Smooth muscle cell of the coronary artery (primary cell): ENCODE measurements at places on chromosomes 11 and 22. TPM values are rescaled to one million over a fixed set of nuclear protein-coding genes. Genes with fewer than 3 reads are reported as not detected.

Gene POLD3
- total RNA-seq = 5.1 and 7.0 TPM in 2 replicates

Gene MED17
- total RNA-seq = 17.5 and 18.7 TPM in 2 replicates

Gene TMEM191C
- 0.82 and 1.4 TPM in 2 replicates for total RNA-seq

Gene UCP3
- total RNA-seq = 0.08 and 0.12 TPM in 2 replicates

Gene C11orf16
- total RNA-seq = not detected in 2 replicates

Gene C11orf65
- 0.30 and 0.35 TPM in 2 replicates for total RNA-seq

Gene UBXN1
- total RNA-seq = 154 and 462 TPM in 2 replicates

Gene TOP3B
- total RNA-seq = 13.9 and 14.7 TPM in 2 replicates

Gene MIF
- total RNA-seq = 300 and 504 TPM in 2 replicates

Gene SCO2
- total RNA-seq = 0.12 and 1.2 TPM in 2 replicates

Gene OR5P2
- total RNA-seq = not detected in 2 replicates

Gene MS4A6E
- total RNA-seq = not detected in 2 replicates

Gene SYT12
- total RNA-seq = 0.23 and 0.83 TPM in 2 replicates

Gene NPAS4
- not detected in 2 replicates for total RNA-seq

Gene KLHDC7B
- under 0.01 and 0.08 TPM in 2 replicates for total RNA-seq

Gene MUC15
- not detected in 2 replicates for total RNA-seq

Gene KCNE3
- 0.15 and 16.1 TPM in 2 replicates for total RNA-seq

Gene CALCB
- total RNA-seq = not detected in 2 replicates

Gene TCN2
- total RNA-seq = 4.6 and 4.9 TPM in 2 replicates

Gene FOSL1
- 0.94 and 5.3 TPM in 2 replicates for total RNA-seq

Gene C11orf86
- total RNA-seq = not detected in 2 replicates

Gene OR5B12
- total RNA-seq = not detected in 2 replicates

Gene LRRC32
- 29.1 and 65.6 TPM in 2 replicates for total RNA-seq

Gene FBLN1
- 49.1 and 838 TPM in 2 replicates for total RNA-seq

Gene SMTNL1
- not detected in 2 replicates for total RNA-seq

Gene PANX3
- total RNA-seq = not detected in 2 replicates

Gene DEUP1
- not detected in 2 replicates for total RNA-seq

Gene CASP5
- total RNA-seq = not detected in 2 replicates

Gene RAC2
- 3.9 and 10.9 TPM in 2 replicates for total RNA-seq

Gene CCDC15
- 0.23 and 0.90 TPM in 2 replicates for total RNA-seq

Gene ART5
- total RNA-seq = 1.1 TPM in 1 of 2 replicates, not detected in the other
